ENCODE measurements at places on chromosomes 7 and 10.

DNA sequence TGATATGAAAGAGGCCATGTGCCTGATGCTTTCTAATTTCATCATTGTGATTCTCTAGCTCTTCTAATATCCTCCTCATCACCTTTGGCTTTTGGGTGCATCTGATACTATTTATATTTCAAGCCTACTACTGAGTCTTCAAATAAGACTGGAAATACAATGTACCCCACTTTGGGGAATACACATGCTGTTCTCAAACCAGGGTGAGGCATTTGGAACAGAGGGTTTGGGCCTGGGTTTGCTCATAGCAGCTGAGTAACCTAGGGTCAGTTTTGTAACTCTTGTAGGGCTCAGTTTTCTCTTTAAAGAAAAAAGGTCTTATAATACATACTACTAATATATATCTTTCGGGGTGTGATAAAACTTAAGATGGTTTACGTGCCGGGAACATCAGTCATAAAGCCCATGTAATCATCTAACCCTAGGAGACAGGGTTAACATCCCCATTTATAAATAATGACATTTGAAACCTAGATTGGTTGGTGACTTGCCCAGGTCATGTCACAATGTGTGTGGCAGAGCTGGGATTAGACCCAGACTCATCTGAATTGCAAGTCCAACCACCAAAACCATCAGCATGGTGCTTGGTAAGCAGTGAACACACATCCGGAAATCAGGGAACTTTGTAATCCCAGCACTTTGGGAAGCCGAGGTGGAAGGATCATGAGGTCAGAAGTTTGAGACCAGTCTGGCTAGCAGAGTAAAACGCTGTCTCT, 23.0 kb downstream of the AKR1B15 start:
- DNase-seq, result no peak

- no peak for DNase-seq
Observed at GRCh38 chr10:43699516-43699915, 50.8 kb upstream of the ZNF32 start.

GRCh38 chr7:138125598-138126111, 49.4 kb downstream of the AKR1D1 start:
- no peak for DNase-seq

- DNase-seq, result no peak
Observed at GRCh38 chr10:126736727-126737126, 66.2 kb upstream of the C10orf90 start.

- no peak for DNase-seq
Observed at GRCh38 chr10:67676208-67676825, 19.7 kb downstream of the CTNNA3 start.

- no peak for DNase-seq
Observed at GRCh38 chr10:122458693-122459092, 2.7 kb upstream of the HTRA1 start.

DNA sequence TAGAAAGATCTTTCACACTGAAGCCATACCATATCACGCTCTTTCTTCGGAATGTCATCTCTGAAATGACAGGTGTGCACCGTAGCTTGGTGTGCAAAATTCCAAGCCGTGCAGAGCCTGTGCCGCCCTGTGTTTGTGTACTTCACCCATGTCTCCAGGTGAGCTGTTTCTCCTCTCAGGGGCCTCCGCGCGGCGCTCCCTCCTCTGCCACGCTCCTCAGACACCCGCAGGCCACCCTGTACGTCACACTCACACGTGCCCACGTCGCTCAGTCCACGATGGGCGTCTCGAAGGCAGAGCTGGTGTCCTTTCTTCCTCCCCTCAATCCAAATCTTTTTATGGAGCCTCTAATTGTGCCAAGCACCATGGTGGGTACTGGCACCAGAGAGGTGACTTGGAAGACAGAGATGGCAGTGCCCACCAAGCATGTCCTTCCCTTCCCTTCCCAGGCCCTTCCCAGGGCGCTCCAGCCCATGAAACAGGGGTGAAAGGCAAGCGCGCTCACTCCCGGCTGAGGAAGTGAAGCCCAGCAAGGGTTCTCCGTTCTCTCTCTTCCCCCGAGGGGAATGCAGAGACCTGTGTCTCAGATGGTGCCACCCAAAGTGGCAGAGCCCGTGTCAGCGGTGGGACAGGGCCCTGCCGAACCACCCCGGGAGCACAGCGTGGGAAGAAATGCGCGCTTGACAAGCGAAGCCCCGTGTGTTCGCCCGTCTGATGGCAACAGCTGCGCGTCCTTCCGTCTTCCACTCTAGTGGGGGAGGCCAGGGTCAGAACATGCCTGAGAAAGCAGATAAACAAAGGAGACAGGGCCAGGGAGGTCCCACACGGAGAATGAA, 292.5 kb upstream of the SHH start:
- no peak for DNase-seq

DNA sequence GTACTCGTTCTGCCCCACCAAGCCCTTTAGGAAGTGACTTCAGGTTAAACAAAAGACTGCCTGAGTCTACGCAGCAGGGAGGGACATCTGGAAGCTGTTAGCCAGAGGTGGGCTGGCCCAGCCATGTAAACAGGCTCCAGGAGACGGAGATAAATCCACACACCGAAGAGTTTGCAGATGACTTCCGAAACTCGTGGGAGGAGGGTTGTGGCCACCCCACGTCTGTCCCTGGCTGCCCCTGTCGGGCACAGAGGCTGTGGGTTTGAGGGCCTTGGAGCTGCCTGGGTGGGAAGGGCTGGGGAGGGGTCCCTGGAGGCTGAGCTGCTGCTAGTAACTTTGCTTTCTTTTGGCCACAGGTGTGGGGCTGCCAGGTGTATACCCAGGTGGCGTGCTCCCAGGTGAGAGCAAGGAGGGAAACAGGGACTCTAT, 15.6 kb downstream of the ELN start:
- DNase-seq, result no peak

DNA sequence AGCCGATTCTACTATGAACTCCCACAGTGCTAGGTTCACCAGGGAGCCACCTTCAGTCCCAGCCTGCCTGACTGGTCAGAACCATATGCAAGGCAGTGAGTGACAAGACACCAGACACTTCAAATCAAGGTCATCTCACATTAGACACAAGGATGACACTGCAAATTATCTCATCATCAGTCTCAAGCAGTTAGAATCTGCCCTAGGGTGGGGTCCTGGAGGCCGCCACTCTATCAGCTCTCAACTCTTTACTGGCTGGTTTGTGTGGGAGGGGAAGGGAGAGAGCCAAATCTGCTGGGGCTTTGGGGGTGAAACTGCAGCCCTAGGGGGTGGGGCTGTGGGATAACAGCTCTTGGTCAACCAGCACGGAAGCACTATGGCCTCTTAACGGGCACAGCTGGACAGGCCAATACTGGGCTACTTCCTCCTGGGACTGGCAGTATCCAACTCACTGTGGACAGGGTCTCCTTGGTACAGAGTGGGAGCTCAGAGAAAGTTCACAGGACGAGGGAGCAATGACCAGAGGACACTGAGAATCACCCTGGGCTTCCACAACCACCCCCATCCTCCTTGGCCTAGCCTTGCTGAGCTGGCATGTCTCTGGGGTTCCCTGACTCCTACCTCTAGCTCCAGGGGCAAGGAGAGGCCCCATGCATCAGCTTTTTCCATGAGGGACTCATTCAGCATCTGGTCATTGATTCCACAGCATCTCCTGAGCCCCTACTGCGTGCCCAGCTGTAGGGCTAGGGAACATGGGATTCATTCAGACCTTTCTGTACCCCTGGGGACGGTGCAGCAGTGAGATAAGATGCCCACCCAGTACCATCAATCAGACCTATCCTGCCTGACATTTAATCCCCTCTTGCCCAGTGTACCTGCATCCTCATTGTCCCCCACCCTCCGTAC, 5.4 kb downstream of the GPRIN2 start:
- DNase-seq, result no peak

DNA sequence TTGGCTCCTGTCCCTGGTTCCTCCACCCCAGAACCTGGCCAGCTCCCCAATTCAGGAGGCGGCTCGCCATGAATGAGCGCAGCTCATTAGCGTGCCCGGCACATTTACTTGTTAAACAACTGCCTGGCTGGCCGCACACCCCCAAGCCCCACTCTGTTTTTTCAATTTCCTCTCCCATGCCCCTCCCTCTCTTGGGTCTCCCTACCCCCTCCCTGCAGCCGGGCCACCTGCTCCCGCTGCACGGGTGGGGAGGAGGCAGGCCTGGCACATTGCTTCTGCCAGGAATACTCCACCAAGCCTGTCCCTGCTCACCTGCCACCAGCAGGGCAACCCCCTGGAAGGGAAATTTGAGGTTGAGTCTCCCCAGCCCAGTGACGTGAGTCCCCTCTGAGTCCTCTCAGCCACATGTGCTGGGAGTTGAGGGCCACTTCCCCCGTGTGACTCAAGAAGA, 2.5 kb upstream of the SLIT1 start:
- DNase-seq, result no peak

GRCh38 chr10:30784524-30784896, 155.0 kb upstream of the LYZL2 start:
- no peak for DNase-seq

DNA sequence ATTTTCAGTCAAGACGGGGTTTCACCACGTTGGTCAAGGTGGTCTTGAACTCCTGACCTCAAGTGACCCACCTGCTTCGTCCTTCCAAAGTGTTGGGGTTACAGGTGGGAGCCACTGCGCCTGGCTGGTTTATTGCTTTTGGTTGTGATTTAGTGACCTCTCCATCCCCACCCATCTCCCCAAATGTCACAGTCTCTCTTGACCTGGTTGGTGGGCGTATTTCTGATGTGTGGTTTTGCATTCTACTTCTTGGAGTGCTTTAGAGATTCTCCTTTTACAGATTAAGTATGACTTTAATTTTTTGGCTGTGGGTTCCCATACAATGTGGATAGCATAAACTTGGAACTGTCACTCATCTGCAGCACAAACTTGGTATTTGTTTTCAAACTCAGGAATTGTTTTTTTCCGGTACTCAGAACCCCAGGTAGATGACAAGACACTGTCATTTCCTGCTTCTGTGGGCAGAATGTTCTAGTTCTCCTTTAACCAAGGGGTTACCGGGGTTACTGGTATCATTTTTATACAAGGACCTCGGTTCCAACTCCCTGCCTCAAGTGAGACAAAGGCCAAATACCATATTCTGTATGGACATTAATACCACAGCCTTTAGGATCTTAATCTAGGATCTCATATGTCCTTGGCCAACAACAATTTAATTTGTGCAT, 50.5 kb downstream of the MRC1 start:
- no peak for DNase-seq

GRCh38 chr7:156903232-156903909, 10.4 kb upstream of the LMBR1 start:
- DNase-seq, result peak; percentile 75

DNA sequence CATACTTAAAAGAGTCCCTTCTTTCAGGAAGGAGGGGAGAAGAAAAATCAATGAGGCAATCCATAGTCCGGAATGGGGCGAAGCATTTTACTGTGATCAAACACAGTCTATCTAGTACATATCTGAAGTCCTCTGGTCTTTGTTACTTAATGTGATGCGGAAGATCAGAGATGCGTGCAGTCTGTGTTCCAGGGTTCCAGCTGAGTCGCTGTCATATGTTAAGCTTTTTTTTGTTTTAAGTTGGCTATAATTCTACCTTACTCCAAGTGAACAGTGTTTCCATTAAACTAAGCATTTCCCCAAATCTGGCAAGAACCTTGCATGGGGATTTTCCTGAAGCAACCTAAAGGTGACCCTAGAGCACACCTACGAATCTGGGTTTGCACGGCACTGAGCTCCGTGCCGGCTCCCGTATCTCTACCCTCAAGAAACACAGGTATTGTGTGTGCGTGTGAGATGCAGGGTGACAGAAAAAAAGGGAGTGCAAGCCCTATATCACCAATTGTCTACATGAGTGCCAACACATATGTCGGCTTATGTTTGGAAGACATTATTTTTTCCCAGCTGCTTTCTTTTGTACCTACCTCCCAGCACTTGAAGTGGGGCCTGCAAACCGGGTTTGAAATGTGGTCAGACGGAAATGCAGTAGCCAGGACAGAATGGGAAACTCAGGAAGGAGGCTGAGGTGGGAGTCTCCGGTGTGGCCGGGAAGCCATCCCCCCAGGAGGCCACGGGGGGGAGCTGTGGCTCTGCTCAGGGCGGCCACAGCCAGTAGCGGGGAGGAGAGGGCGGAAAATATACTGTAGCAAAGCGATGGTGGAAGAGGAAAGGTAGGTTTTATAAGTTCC, 435.8 kb upstream of the MGMT start:
- no peak for DNase-seq

DNA sequence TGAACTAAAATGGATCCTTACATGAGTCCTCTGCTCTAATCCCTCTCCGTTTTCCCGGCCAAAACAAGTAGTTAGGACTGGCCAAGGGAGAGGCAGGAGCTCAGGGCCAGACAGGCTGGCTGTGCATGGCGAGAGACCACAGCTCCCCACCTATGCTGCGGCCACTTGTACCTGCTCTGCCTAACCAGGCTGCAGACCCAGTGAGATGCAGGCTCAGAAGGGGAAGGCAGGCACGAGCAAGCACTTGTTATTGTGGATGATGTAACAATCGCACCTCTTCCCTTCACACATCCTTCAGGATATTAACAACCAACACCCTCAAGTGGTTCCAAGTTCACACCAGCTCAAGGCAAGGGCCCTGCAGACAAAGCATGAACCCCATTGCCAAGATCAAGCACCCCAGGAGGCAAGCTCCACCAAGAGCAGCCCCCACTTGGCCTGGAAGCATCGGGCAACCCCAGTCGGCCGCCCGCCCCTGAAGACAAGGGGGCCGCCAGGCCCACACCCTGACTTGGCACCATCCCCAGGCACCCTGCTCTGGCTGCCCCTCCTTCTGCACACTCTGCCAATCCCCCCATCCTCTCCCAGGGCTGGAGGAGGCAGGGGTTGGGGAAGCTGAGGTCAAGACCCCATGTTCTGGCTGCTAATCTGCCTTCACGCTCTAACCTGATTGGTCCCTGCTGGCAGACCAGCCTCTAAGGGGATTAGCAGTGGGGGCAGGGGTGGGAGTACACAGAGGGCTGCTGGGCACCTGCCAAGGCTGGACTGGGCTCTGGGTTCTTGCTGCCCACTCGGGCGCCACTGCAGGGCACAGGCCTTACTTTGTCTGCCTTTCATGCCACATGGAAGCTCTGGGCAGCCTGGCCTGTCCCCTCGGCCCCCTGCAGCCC, 111.3 kb downstream of the SLIT1 start:
- DNase-seq, result no peak

DNA sequence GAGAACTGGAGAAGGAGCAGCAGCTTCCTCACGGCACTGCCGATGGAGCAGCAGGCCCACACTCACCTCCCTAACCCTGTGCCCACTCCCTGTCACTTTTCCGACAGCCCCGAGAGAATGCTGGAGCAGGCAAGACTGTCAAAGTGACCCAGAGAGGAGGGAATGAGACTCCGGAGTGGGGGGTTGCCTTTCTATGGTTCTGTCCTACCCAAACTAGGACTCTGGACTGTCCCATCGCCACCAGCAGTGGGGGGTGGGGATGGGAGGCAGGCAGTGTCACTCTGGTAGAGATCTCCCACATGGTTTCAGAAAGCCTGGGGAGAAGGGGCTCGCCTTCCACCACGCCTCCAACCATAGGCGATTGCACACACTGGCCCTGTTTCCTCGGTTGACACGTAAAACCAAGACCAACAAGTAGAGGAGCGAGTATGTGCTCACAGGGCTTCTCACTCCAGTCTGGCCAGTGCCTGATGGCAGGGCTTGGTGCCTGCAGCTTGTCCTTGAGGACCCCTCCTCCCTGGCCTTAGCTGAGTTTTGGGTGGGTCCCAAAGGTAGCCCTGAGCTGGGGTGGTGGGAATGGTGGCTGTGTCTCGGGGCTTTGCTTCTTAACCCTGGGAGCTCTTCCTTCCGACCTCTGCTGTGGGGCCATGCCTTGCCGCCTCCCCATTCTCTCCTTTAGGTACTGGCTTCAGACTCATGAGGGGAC, 148.5 kb downstream of the PTPN20 start:
- DNase-seq, result no peak

Measured in PC-9 (cell line).